ENCODE measurements at places on chromosomes 7 and 10.

GRCh38 chr7:141220263-141220880 is 146.5 kb downstream of the TMEM178B start:
- DNase-seq = no peak

DNA sequence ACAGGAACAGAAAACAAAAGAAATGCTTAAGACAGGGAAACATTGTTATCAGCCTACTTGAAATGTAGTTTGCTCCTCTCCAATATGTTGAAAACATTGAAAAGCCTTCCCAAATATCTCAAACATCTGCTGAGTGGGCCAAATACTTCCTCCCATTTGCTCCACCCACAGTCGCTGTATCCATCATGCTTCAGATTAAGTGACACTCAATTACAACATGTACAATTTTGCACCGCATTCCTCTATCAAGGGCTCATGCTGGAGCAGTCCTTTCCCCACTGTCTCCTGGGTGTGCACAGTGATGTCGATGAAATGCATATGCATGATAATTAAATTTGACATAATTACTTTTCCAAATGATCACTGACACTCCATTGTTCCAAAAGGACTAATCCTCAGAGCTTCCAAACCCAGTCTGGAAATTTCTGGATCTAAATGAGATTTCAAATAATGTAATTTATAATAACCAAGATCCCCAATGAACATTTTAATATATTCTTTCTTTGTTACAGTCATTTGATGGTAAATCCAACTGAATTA is 604.6 kb downstream of the GRID1 start:
- DNase-seq = no peak

DNA sequence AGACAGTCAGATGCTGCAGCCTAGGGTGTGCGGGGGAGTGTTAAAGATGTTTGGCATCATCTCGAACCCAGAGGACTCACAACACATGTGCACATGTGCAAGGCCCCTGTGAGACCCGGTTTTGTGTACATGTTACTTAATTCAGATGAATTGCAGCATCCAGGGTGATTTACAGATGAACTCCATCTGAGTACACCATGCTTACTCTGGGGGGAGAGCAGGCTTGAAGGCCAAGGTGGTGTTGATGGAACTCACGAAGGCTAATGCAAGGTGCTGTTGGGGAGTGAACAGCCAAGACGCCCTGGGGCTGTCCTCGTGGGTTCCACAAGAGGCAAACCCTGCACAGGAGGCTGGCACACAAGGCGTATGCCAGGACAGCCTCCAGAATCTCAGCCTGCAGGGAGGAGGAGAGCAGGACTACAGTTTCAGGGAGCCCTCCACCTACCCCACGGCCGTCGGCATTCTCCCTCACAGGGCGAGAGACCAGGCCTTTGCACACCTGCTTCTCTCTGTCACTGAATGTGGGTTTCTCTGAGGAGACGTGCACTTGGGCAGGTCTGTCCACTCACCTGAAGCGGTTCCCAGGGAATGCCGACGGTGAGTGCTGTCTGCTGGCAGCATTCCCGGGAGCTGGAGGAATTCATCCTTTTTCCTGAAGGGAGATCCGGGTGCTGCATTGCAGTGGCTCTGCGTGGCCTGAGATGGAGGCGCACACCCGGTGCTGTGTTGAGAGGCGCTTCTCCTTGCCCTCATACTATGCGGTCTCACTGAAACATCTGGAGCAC is 178.5 kb upstream of the RNF32 start:
- DNase-seq = no peak

- DNase-seq = no peak
These were observed 9.4 kb upstream of the TAS2R16 start for GRCh38 chr7:123004931-123005330.

Measured in activated T-cell treated with anti-CD3 and anti-CD28 coated beads, Interleukin-2, amount 50 U/mL, for 4 hours (primary cell).